ENCODE measurements at places on chromosomes 7 and 10.

- DNase-seq, result no peak
Measured at GRCh38 chr7:15686957-15687545, 568 bp upstream of the MEOX2 start.

- no peak for DNase-seq
Measured at GRCh38 chr7:43220250-43220649, 107.8 kb downstream of the HECW1 start.

DNA sequence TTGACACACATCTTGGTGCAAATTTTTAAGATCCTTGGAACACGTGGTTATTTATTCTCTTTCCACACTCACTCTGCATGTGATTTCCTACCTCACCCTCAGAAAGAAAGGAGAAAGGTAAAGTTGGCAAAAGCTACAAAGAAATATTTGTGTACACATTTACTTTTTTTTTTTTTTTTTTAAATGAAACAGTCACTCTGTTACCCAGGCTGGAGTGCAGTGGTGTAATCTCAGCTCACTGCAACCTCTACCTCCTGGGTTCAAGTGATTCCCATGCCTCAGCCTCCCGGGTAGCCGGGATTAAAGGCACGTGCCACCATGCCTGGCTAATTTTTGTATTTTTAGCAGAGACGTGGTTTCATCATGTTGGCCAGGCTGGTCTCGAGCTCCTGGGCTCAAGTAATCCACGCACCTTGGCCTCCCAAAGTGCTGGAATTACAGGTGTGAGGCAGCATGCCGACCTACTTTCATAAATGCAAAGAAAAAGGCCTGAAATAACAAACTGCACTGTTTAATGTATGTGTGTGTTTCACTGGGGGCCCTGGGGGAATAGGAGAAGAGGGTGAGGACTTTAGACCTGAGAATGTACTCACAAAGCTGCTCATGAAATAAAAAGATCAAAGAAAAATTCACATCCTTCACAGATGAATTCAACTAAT, 71.6 kb upstream of the GRID1 start:
- no peak for DNase-seq

- DNase-seq, result no peak
Measured at GRCh38 chr7:40436710-40437109, 301.9 kb downstream of the SUGCT start.

DNA sequence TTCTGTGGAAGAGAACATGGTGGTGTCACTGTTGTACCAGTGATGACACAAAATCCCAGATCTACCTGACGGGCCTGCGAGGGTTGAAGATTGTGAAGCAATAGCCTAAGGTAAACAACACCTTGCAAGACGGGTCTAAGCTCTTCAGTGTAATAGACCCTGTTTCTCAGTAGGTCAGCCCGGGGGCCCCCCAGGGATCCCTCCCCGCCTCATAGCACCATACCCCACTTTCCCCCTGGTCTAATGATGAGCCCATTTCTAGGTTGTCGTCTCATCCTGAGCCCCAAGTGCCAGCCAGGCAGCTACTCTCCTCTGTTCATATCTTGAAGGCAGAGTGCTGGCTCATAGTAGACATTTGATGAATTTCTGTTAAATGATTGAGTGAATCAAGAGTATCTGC, 2.6 kb upstream of the ACTR3C start:
- no peak for DNase-seq

DNA sequence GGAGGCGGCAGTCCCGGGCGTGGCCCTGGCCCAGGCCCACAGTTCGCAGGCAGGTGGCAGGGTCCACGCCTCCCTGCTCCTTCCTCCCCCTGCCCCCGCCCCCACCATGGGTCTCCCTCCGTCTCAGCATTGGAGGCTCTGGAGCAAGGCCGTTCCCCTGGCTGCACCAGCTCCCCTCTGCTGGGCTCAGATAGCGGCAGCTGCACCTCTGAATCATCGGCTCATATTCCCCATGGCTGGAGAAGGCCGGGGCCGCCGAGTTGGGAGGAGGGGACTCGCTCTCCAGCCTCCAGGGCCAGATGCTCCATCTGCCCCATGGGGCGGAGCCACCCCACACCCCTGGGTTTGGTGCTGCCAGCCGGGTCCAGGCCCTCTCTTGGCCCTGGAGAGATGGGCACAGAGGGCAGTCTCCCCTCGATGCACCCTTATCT, 145.0 kb downstream of the ELFN1 start:
- no peak for DNase-seq

DNA sequence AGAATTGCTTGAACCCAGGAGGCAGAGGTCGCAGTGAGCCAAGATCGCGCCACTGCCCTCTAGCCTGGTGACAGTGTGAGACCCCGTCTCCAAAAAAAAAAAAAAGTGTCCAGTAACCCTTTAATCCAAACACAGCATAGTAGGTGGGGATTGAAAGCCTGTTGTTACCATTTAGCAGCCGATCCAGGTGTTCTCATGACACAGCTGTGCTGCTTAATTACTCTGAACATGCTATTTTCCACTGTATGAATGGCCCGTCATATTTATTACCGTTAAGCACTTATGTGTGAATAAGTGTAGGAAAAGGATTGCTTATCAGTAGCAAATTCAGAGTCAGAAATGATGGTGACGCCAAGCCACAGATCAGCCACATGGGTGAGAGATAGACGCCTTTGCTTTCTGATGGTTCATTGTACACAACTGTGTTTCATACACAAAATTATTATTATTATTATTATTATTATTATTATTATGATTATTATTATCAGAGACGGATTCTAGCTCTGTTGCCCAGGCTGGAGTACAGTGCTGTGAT, 11.6 kb upstream of the ORAI2 start:
- no peak for DNase-seq

GRCh38 chr10:101085846-101086245, 24.1 kb downstream of the KAZALD1 start:
- DNase-seq, result no peak

DNA sequence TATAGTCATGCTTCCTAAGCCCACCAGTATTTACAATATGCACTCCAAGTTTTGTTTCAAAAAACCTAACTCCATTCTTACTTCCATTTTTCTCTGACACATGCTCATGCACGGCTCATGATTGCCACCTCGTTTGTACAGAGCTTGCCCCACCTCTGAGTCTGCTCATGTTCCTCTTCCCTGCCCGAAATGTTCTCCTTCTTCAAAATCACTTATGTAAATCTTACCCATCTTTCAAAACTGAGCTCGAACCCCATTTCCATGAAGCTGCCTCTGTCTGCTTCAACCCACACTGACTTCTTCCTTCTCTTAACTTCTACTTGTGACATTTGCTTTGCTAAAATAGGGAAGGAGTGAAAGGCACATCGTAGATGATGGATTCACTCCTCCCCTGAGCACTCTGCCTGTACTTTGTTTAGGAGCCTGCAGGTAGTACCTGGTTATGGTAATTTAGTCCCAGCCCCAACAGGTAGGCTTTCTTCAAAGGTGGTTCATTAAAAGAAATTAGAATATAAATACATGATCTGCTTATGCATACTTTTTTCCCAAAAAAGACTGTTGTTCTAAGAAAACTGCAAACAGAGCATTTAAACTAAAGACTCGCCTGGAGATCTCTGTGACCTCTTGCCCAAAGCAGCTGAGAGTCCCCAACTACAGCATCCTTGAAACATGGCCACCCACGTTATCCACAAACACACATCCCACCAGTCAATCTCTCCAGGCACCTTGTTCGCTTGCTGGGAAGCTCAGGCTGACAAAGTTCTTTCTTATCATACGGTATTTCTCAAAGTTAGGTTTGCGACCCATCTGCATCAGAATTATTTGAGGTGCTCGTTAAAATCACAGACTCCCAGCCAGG, 172.0 kb downstream of the DGKI start:
- no peak for DNase-seq

DNA sequence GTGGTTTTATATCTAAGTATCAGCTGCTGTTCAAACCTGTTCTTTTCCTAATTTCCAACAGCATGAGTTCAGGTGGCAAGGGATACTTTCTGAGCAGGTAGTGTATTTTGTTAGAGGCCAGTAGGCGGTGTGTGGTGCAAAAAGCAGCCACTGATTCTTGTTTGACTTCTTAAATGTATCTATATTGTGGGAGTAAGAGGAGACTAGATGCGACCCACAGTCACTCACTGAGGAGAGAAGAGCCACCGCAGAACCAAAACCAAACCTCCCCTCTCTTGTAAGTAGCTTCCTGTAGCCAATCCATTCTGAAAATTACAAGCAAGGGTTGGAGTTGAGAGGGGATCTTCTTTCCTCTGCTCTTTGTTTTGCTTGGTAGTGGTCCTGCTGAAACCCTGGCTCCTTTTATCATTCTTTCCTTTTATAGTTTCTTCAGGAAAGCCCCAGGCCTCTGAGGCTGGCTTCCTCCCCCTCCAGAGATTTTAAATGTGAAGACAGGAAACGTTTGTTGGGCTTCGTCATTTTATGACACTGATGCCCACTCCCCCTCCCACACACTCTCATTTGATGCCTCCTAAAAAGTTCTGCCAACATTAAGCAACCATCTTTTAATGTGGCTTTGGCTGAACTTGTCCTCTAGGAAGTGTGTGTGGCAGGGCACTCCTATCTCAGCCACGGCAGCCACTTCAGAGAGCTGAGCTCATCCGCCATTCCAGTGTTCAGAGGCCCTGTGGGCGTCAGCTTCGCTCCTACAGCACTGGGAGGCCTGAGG, 566.0 kb downstream of the SUGCT start:
- DNase-seq, result no peak

DNA sequence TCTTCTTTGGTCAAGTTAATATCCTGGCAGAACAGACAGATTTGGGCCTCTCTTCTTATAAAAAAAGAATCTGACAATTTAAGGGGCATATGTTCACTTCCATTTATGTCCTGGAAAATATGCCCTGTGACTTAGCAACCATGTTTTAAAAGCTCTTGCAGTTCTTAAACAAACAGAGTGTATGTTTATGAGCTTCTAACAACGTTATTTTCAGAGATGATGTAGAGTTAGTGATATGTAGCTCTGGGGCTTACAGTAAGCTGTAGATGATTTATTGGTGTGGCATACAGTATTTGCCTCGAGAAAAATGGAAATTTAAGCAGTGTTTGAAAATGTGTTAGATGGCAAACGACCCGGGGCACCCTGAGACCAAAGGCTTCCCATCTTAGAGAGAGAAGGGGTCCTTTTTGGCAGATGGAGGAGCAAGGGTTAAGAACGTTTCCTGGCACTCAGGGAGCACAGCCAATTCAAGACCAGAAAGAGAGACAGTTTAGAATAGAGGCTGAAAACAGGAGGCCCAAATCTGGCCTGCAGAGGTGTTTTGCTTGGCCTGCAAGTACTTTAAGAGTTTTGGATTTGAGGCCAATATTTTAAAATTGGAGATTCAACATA, 397.5 kb downstream of the KCNMA1 start:
- DNase-seq, result no peak

- DNase-seq, result peak; percentile 30
Measured at GRCh38 chr7:133355325-133355708, 102.4 kb downstream of the EXOC4 start.

GRCh38 chr10:107444443-107444842, 279.9 kb upstream of the SORCS1 start:
- no peak for DNase-seq

DNA sequence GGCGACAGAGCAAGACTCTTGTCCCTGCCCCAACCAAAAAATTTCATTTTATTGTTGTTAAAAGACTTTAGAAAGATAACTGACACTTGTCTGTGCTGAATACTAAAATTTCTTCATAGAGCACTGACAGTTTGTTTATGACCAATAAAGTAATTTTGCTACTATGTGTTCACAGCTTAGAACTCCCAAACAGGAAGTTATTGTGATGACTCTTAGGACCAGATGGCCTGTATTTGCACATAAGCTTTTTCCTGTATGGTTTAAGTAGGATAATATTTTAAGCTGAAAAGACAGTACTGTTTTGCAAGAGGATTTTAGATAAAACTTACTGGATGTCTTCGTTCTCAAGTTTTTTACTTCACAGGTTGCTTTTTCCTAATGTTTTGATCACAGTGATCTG, 80.7 kb downstream of the MMRN2 start:
- no peak for DNase-seq

DNA sequence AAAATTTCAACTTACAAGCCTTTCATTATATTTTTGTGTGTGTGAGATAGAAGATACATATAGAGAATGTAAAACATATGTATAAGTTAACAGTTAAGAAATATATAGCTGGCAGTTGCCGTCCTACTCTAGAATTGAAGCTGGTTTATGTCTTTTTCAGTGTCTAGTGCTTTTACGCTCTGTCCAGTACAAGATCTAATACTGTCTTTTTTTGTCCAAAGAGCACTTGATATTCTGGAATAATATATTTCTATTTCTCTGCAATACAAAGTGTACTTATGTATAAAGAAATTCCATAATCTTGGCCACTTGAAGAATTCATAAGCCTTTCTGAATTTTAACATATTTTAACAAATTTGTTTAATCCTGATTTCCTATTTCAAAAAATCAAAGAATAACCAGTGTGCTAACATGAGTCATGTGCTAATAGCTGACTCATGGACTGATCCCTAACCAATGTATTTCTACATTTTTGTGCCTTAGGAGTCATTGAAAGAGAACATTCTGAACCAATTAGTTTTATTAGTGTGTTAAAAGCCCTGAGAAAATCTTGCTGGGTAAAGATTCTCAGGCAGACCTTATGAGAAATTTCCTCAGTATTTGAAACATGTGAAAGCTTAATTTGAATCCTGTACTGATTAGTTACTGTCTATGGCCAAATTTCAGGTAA, 73.2 kb upstream of the CCAR1 start:
- peak; percentile 83 for DNase-seq

DNA sequence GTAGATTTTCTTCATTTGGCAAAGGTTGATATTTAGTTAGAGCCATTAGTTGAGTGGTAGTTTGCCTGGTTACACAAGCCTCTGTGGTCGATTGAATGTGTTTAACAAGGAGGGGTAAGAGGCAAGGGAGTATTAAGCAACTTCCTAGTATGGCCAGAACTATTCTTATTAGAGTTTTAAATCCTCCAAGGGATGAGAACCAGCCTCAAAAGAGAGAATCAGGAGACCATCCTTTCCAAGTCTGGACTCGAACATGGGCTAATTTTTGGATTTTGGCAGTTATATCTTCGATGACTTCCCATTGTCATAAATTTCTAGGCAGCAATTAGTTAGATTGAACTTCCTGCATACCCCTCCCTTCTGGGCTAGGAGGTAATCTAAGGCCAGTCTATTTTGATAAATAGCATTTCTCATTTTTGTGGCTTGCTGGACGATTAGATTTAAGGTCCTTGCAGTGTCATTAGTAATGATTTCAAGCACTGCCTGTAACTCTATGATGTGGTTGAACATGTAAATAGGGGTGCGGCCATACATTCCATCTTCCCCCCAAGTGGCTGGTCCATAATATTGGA, 219.5 kb upstream of the KCND2 start:
- no peak for DNase-seq

- DNase-seq, result peak; percentile 3
Measured at GRCh38 chr7:95011146-95011928, 103.9 kb downstream of the PPP1R9A start.

DNA sequence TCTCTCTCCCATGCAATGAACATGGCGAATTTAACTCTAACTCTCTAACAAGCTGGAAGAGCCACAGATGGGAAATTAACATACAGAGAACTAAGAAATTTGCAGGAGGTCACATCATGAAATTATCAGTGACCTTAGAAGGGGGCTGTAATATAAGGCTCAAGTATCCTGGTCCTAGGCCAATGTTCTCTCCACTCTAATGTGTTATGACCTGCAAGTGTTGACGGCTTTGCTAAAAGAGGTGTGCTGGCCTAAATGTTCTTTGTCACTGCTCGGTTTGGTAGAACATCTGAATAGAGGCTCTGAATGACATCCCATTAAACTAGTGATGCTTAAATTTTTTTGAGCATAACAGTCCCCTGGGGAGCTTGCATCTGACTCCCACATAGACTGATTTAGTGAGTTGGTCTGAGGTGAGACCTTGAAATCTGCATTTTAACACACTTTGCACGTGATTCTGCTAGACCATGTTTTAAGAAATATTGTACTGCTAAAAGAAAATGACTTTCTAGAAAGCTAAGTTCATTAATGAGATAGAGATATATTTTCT, 129.3 kb downstream of the GFRA1 start:
- DNase-seq, result no peak

- peak; percentile 90 for DNase-seq
Measured at GRCh38 chr7:80942261-80943041, 23.6 kb upstream of the SEMA3C start.

All from amniotic stem cell (primary cell).